ENCODE measurements at places on chromosomes 6 and 20.

DNA sequence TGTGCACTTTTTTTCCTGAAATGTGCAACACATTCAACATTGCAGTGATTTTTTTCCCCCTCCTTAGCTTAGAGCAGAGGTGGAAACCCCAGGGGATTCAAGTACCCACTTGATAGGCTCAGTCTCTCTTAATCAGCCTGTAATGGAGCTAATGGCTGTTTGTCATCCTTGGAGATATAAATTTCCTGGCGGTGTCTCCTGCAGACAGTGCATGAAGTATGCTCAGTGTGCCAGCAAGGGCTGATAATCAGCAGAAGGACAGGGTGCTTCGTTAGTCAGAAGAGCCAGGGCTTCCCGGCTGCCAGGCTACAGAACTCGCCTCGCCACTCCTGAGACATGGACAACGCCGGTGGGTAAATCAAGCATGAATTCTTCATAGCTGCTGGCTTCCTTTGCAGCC is 69.8 kb upstream of the PHACTR2 start:
- no peak for DNase-seq

DNA sequence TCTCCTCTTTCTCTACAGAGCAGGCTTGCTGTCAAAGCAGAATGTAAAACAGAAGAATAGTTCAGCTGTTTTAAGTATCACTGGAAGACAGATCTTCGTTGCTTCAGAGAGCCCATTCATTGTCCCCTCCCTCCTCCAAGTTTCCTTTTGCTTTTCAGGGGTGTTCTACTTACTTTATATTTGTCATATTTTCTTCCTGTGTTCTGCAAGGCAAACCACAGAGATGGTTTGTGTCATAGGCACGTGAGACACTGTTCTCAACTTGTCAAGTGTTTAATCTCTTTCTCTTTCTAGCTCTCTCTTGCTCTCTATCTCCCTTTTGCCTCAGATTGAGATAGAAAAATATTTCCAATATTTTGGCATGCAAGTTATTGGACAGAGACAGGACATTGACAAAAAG is 228.9 kb upstream of the DEFB112 start:
- no peak for DNase-seq

GRCh38 chr6:41937861-41938574 is 3.6 kb downstream of the CCND3 start:
- no peak for DNase-seq

GRCh38 chr6:160253714-160254113 is 4.9 kb downstream of the SLC22A2 start:
- DNase-seq: no peak

DNA sequence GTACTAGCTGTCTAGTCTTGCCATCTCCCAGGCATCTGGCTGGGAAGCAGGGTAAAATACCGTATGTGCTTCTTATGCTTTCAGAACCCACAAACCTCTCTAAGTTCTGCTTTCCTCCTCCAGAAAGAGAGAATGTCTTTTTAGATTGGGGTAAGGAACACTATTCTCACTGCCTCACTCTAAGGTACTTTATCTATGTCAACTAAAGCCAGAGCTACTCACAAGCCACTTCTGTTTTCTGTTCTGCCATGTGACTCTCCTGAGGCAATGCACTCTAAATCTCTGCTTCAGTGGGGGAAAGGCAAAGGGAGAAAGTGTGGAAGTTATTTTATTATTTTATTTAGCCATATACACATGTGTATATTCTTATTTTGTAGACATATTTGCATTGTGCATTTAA is 15.6 kb downstream of the MEP1A start:
- DNase-seq: no peak

DNA sequence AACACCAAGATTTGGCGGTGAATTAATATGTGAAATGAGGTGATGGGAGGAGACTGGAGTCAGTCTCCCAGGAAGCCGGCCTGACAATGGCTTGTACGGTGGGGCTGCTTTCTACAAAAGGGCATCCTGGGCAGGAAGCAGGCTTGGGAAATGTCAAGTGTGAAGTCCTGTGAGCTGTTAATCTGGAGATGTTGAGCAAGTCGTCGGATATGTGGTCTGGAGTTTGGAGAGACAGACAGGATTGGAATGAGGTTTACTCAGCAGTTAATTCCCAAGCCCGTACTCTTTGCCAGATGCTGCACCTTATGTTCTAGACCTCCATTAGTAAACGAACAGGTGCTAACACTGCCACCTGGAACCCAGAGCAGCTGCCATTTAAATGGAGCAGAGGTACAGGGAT is 107.7 kb upstream of the FOXC1 start:
- no peak for DNase-seq

DNA sequence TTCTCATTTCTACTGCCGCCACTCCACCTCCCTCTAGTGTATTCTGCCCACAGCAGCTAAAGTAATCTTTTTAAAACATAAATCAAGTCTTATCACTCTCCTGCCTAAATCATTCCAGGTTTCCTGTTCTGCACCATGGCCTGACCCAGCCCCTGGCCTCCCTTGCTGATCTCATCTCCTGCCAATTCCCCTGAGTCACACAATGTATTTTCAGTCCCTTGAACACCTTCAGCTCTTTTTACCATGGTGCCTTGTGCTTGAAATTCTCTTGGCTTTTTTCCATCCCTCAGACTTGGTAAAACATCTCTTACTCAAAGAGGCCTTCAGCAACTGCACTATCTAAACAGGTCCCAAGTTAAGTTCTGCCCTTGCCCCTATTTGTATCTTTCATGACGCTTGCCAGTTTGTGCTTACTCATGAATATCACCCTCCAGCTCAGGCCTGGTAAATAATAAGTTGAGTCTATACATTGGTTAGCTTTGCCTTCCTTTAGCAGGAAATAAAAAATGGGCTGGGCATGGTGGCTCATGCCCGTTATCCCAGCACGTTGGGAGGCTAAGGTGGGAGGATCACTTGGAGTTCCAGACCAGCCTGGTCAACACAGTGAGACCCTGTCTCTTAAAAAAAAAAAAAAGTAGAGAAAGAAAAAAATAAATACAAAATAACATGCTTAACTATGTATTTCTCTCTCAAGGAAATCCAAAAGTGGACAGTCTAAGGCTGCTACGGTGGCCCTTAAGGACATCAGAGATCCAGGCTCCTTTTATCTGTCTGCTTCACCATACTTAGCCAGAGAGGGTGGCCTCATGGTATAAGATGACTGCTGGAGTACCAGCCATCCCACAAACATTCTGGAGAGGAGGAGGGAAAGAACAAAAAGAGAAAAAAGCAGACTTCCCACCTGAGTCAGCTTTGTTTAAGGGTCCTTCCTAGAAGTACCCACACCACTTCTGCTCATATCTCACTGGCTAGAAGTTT is 62.2 kb downstream of the ARFGEF2 start:
- no peak for DNase-seq

GRCh38 chr6:118788702-118789101 is 105.2 kb upstream of the ASF1A start:
- no peak for DNase-seq

GRCh38 chr20:56373942-56374341 is 15.2 kb downstream of the FAM210B start:
- DNase-seq: no peak

- DNase-seq: no peak
Observed at GRCh38 chr20:3847429-3847940, 851 bp downstream of the MAVS start.

- no peak for DNase-seq
Observed at GRCh38 chr6:111925296-111925695, 52.0 kb upstream of the FYN start.

- no peak for DNase-seq
Observed at GRCh38 chr20:11371831-11372230, 545.9 kb upstream of the BTBD3 start.

GRCh38 chr20:21353236-21353635 is 44.1 kb downstream of the NKX2-4 start:
- DNase-seq: no peak

DNA sequence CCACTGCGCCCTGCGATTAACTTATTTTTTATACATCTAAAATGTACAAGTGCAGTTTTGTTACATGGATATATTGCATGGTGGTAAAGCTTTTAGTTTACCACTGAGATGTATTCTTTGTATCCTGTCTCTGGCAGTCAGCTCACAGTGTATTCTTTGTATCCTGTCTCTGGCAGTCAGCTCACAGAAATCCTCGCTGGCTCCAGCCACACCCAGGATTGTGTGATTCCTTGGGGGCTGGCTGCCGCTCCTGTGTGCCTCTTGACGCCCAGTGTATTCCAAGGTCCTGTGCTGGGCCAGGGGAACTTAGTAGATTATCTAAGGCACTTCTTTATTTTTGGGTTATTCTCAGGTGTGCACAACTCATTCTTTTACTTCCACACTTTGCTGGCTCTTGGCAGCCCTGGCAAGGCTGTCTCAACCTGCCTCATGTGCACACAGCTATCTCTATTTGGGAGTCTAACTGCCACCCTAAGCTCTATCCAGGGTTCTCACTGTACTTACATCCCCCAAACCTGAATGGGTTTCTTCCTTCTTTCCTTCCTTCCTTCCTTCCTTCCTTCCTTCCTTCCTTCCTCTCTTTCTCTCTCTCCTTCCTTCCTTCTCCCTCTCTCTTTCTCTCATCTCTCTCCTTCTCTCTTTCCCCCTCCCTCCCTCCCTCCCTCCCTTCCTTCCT is 12.4 kb upstream of the RNF24 start:
- no peak for DNase-seq

DNA sequence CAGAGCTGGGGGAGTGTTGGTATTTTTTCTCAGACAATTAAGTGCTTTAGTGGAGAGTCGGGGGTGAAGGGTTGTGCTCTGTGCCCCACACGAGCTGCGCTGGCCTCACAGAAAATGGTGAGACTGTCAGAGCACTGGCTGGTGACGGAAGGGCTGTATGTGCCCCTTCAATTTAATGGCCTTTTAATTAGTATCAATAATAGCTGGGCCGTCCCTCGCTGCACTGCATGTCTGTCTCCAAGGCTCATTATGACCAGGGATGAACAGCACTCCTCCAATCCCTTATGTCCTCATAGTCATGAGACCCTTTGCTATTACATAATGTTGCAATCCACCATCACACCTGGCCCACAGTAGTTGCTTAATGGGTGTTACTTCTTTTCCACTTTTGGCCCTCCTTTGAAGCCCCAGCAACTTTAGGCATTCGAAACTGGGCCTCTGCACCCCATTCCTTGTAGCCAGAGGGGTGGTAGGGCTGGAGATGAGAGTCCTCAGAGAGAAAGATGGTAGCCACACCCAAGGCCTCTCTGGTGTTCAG is 9.5 kb upstream of the RALY start:
- no peak for DNase-seq

GRCh38 chr6:107894809-107895396 is 63.1 kb downstream of the SEC63 start:
- no peak for DNase-seq
